ENCODE measurements at places on chromosomes 16 and 17. TPM values are rescaled to one million over a fixed set of nuclear protein-coding genes. Genes with fewer than 3 reads are reported as not detected.

Gene CDH5
- total RNA-seq = not detected

Gene C16orf86
- 3.0 TPM for total RNA-seq

Gene HAGHL
- total RNA-seq = 10.0 TPM

Gene KCTD19
- total RNA-seq = 1.8 TPM

Gene C16orf89
- total RNA-seq = not detected

Gene RASL10B
- 4.0 TPM for total RNA-seq

Gene KPNA2
- 186 TPM for total RNA-seq

- no peaks in the 10 kb centered on the region for H3K27me3 ChIP-seq
- H3K36me3 ChIP-seq = no peaks in the 10 kb centered on the region
- no peak for DNase-seq
- no peak overlapping the region for H3K27ac ChIP-seq
- no peak overlapping the region for H3K4me3 ChIP-seq
- peaks cover 19% of the 10 kb centered on the region for H3K4me1 ChIP-seq
Measured at GRCh38 chr17:59425085-59425931, 93.9 kb downstream of the YPEL2 start.

DNA sequence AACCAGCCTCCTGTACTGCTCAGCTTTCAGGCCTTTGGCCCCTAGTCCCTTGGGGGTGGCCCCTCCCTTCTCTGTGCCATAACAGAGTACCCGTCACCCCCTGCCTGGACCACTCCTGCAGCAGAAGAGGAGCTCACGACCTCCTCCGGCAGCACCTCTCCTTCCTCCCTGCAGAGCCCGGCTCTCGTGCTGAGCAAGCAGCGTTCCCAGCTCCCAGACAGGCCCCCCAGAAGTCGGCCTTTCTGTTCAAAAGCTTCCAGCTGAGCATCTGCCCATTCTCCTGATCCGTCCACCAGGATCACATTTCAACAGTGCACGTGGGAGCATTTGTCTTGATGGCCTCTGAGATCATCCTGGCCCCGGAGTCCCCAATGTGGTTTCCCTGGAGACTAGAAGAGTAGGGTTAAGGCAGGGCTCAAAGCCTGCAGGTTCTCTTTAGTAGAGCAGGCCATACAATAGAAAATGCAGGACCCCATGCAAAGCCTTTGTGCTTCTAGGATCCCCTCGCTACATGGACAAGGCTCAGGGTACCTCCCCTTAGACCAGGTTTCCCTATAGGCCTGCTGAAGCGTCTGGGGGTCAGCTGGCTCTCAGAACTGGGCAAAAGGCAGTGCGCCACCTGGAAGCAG is 35.6 kb downstream of the NLRC3 start:
- no peaks in the 10 kb centered on the region for H3K4me1 ChIP-seq
- DNase-seq = no peak
- H3K4me3 ChIP-seq = no peak overlapping the region

DNA sequence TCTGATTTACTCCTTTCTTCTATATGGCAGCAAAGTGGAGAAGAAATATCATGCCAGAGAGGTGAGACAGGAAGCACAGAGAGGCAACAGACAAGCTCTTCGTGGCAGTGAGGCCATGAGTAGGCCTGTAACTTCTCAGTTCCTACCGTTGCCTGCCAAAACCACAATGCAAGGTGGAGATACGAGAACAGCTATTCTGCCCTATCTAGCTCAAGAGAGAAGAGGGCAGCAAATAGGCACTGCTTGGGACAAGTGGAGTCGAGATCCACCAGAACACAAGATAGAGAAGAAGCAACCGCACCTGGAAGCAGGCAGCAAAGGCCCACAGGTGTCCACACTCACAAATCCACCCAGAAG is 24.8 kb downstream of the RANBP10 start:
- DNase-seq = peak; percentile 55
- no peaks in the 10 kb centered on the region for H3K27me3 ChIP-seq
- H3K27ac ChIP-seq = peak overlapping the region; percentile 91
- H3K36me3 ChIP-seq = peaks cover 9% of the 10 kb centered on the region

- no peaks in the 10 kb centered on the region for H3K4me1 ChIP-seq
- H3K27ac ChIP-seq = no peak overlapping the region
- H3K27me3 ChIP-seq = no peaks in the 10 kb centered on the region
- no peaks in the 10 kb centered on the region for H3K36me3 ChIP-seq
- no peak overlapping the region for H3K4me3 ChIP-seq
- no peak for DNase-seq
Measured at GRCh38 chr17:76003915-76004314, 3.3 kb downstream of the CDK3 start.

- H3K4me1 ChIP-seq = no peaks in the 10 kb centered on the region
- peaks cover 7% of the 10 kb centered on the region for H3K27me3 ChIP-seq
- no peaks in the 10 kb centered on the region for H3K36me3 ChIP-seq
- DNase-seq = no peak
- H3K27ac ChIP-seq = no peak overlapping the region
Measured at GRCh38 chr16:55379371-55379770, 55.4 kb downstream of the IRX6 start.

DNA sequence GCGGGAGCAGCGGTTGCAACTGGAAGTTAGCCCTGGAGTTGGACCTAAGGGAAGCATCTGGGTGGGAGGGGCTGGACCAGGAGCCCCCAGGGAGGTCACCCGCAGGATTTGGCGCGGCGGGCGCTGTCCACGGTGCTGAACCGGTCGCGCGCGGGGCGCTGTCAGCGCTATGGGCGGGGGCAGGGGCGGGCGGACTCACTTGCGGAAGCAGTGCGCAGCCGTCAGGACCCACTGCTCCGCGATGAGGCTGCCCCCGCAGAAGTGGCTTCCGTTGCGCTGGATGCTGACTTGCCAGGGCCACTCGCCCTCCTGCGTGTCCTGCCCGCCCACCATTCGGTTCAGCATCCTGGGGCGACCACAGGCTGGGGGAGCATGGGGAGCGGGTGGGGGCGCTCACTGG is 4.5 kb downstream of the PRSS27 start:
- DNase-seq = peak; percentile 89
- no peaks in the 10 kb centered on the region for H3K27me3 ChIP-seq
- peaks cover 4% of the 10 kb centered on the region for H3K4me1 ChIP-seq
- no peak overlapping the region for H3K27ac ChIP-seq
- no peak overlapping the region for H3K4me3 ChIP-seq

- no peaks in the 10 kb centered on the region for H3K36me3 ChIP-seq
- no peak for DNase-seq
- no peak overlapping the region for H3K4me3 ChIP-seq
Measured at GRCh38 chr16:53370827-53371226, 63.4 kb upstream of the RBL2 start.

- DNase-seq = no peak
- no peak overlapping the region for H3K4me3 ChIP-seq
- peaks cover 4% of the 10 kb centered on the region for H3K4me1 ChIP-seq
- no peaks in the 10 kb centered on the region for H3K36me3 ChIP-seq
Measured at GRCh38 chr17:83152745-83153611, 73.6 kb downstream of the METRNL start.

DNA sequence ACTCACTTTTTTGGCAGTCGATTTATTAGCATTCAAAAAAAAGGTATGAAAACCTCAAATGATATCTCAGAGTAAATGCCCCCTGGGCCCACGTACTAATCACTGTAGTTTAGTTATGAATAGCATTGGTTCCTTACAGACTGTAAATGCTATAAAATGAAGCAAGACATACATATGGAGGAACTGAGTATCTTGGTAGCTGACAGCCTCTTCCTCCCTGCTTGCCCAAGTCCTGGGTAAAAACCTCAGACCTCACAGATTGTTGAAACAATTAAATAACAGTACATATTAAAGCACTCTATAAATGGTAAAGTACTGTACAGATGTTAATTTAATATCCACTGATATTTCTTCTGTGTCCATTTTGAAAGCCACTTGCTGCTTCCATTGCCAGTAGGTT is 33.2 kb upstream of the ABCC11 start:
- H3K27me3 ChIP-seq = no peaks in the 10 kb centered on the region
- no peak overlapping the region for H3K27ac ChIP-seq
- no peak for DNase-seq
- H3K4me1 ChIP-seq = peaks cover 9% of the 10 kb centered on the region

GRCh38 chr16:30335598-30336474 is 19.3 kb downstream of the CD2BP2 start:
- DNase-seq = peak; percentile 55
- peak overlapping the region; percentile 73 for H3K27ac ChIP-seq
- H3K4me1 ChIP-seq = peaks cover 22% of the 10 kb centered on the region
- no peaks in the 10 kb centered on the region for H3K27me3 ChIP-seq
- H3K4me3 ChIP-seq = peak overlapping the region; percentile 87

DNA sequence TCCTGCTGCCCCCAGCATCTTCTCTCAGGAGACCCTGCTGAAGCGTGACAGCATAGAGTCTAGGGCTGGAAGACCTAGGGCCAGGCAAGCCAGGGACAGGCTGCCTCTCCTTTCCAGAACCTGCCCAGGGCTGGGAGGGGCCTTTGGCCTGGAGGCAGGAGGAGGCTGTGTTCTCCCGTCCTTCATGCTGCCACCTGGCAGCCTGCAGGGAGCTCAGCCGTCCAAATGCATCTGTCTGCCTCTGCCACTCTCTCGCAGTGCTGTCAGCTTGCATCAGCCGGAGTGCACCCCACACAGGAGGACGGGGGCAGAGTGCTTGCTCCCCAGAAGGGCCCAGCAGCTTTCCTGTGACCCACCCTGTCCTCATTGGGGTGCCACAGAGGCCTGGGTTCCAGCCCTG is 31.3 kb downstream of the ARHGAP23 start:
- H3K27ac ChIP-seq = no peak overlapping the region
- peaks cover 4% of the 10 kb centered on the region for H3K4me1 ChIP-seq
- H3K27me3 ChIP-seq = peaks cover 9% of the 10 kb centered on the region
- no peak for DNase-seq
- H3K36me3 ChIP-seq = no peaks in the 10 kb centered on the region
- no peak overlapping the region for H3K4me3 ChIP-seq

DNA sequence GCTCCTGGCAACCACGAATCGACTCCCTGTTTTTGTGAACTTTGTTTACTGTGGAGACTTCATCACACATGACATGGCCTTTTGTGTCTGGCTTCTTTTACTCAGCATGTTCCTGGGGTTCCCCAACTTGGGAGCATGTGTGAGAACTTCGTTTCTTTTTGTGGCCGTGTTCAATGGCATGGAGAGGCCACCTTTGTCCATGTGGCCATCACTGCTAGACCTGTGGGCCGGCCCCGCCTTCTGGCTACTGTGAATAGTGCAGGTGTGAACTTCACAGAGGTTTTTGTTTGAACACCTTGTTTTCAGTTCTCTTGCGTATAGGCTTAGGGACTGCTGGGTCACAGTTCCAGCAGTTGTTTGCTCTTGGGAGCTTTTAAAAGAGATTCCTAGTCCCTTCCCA is 5.7 kb upstream of the SLC38A8 start:
- H3K4me1 ChIP-seq = no peaks in the 10 kb centered on the region
- no peak overlapping the region for H3K4me3 ChIP-seq
- peak; percentile 16 for DNase-seq
- H3K27ac ChIP-seq = no peak overlapping the region

DNA sequence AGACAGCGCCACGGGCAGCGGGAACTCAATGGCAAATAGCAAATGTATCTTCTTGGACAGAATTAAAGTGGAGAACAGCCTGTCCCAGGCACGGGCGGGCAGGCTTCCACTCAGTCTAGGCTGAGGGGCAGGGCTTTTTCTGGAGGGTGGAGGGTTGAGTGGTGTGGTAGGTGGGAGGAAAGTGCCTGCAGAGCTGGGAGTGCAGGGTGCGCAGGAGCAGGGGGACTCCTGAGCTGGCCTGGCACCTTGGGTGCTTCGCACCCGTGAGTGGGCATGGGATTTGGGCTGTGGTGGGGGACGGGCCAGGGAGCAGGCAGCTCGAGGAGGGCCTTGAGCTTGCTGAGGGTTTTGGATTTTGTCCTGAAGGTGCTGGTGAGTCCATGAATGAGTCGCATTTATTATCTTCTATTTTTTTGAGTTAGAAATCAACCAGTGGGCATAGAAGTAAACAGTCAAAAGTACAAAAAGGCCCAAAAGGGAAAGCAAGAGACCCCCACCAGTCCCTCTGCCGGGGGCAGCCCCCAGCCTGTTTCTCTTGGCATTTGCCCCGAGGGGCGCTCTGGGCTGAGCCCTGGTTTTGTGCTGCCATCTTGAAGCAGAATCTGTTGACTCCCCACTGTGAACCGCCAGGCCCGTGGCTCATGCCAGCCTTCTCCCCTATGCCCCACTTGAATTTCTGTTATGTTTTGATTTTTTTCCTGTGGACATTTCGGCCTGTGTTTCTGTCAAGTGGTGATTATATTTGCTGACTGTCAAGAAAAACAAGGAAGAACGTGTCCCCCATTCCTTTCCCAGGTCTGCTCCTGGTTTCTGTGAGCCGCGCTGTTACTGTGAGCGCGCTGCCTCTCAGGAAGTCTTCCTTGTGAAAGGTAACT is 8.2 kb downstream of the ADORA2B start:
- no peak overlapping the region for H3K4me3 ChIP-seq
- H3K27me3 ChIP-seq = peaks cover 20% of the 10 kb centered on the region
- no peaks in the 10 kb centered on the region for H3K36me3 ChIP-seq
- peaks cover 12% of the 10 kb centered on the region for H3K4me1 ChIP-seq

GRCh38 chr16:86464044-86464443 is 46.3 kb upstream of the FOXF1 start:
- no peaks in the 10 kb centered on the region for H3K4me1 ChIP-seq
- H3K36me3 ChIP-seq = no peaks in the 10 kb centered on the region
- no peak overlapping the region for H3K4me3 ChIP-seq
- no peak overlapping the region for H3K27ac ChIP-seq
- no peak for DNase-seq

DNA sequence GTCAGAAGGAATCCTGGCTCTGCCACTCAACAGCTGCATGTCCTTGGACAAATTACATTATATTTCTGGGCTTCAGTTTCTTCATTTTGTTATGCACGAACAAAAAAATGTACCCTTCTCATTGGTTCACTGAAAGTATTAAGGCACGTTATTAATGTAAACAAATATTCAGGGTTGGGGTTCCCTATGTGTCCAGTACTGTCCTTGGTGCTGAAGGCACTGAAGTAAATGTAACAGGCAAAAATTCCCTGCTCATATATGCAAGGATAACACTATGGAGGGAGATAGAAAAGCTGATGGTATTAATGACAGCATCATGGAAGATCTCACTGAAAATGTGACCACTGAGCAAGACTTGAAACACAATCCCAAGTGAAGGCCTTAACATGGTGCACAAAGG is 386.6 kb downstream of the XYLT1 start:
- no peak overlapping the region for H3K27ac ChIP-seq
- no peak overlapping the region for H3K4me3 ChIP-seq
- no peak for DNase-seq
- no peaks in the 10 kb centered on the region for H3K36me3 ChIP-seq
- H3K4me1 ChIP-seq = no peaks in the 10 kb centered on the region
- H3K27me3 ChIP-seq = no peaks in the 10 kb centered on the region

DNA sequence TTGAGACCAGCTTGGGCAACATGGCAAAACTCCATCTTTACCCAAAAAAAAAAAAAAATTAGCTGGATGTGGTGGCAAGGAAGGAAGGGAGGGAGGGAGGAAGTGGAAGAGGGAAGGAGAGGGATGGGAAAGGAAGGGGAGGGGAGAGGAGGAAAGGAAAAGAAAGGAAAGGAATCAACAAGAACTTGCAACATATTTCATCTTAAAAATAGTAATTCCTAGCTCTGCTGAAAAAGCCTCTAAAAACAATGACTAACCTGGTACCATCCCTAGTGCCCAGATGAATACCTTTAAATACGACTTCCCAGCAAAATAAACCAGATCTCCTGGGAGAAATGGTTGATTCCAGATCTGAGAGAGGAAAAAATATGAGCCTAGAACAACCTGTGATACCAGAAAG is 27.1 kb upstream of the MNT start:
- H3K4me1 ChIP-seq = no peaks in the 10 kb centered on the region
- peaks cover 13% of the 10 kb centered on the region for H3K36me3 ChIP-seq
- no peak overlapping the region for H3K27ac ChIP-seq
- no peaks in the 10 kb centered on the region for H3K27me3 ChIP-seq
- no peak overlapping the region for H3K4me3 ChIP-seq

Measured in activated CD4-positive, alpha-beta T cell treated with anti-CD3 and anti-CD28 coated beads for 36 hours (primary cell).